ENCODE measurements at places on chromosomes 2 and 18.

- no peak for DNase-seq
Measured at GRCh38 chr2:210072493-210072892, 70.1 kb downstream of the RPE start.

DNA sequence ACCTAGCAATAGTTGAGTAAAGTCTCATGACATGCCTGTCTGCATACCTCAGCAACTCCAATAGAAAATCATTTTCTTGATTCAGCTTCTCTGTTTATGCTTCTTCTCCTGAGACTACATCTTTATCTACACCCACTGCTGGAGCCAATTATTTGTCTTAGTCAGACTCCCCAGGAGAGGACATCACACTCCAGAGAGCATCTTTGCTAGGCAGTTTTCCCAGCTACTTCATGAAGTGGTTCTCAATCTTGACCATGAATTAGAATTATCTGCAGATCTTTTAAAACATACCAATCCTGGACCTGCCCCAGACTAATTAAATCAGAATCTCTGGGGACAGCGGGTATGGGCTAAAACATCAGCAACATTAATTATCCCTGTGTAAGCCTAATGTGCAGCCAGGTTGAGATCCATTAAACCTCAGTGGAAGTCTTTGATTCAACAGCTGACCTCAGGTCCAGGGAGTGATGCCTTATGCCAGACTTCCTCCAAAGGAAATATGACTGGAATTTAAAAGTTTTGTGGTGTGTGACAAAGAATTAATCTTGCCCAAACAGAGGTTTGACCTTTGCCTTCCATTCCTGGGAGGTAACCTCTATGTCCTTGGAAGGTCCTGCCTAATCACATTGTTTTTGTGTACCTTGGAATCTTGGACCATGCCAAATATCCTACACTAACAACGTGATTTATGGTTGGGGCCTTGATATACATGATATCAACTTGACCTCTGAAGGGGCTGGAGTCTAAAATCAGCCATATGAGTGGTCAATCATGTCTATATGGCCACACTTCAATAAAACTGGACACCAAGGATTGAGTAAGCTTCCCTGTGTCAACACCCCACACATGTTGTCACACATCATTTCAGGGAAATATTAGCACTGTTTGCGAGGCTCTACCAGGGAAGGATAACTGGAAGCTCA is 99.3 kb upstream of the DNAJC10 start:
- DNase-seq = no peak

DNA sequence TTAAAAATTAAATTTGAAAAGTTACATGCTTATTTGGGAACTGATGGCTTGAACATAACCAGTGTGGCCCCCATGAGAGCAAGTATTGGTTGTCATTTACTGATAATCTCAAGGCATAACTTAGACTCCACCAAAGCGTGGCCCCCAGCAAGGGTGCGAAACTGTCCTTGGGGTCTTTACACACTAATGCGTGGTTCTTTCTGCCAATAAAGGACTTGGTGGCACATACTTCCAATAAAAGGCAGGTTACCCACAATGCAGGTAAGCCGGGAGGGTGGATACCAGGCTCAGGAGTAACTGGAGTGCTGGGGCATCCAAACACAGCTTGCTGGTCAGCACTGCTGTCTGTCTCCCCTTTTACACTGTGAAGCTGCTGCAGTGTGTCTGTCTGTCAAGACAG is 278.2 kb upstream of the NCKAP5 start:
- no peak for DNase-seq

DNA sequence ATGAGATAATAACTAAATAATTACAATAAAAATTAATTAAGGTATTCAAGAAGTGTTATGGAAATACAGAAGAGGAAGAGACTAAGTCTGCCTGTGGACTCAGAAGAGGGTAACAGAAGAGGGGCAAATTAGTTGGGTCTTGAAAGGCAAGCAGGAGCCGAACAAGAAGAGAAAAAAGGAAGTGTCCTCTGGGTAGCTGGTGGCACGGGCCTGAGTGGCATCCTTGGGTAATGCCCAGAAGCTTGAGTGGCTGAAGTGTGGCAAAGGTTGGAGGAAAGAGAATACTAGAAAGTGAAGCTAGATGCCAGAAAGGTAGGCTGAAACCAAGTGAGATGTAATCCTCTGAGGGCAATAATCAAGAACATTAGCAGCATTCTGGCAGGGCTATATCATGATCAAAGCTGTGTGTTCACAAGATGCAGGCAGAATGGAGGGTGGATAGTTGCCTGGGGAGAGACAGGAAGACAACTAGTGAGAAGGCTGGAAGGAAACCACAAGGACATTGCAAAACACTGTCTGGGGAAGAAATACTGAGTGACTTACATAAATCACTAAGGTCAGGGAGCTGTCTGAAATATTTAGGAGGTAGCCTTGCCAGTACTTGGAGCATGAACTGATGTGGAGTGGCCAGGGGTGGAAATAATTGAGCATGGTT is 16.2 kb downstream of the DOCK10 start:
- no peak for DNase-seq

DNA sequence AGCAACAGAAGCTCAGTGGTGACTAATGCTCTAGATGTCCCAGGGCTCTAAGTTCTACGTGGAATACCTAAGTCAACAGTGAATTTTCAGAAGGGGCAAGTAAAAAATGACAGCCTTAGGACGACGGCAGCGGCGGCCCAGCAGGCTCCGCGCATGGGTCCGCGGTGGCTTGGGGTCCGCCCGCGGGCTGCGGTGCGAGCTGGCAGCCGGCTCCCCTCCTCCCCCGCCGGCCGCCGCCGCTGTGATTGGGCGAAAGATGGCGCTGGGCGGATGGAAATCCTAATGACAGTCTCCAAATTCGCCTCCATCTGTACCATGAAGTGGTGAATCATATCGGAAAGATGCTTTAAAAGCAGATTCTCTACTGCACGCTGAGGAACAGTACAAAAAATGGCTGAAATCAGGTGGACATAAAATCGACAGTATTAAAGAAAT is 74.7 kb downstream of the HNRNPLL start:
- peak; percentile 52 for DNase-seq

GRCh38 chr2:199772035-199772976 is 78.7 kb downstream of the FTCDNL1 start:
- no peak for DNase-seq

DNA sequence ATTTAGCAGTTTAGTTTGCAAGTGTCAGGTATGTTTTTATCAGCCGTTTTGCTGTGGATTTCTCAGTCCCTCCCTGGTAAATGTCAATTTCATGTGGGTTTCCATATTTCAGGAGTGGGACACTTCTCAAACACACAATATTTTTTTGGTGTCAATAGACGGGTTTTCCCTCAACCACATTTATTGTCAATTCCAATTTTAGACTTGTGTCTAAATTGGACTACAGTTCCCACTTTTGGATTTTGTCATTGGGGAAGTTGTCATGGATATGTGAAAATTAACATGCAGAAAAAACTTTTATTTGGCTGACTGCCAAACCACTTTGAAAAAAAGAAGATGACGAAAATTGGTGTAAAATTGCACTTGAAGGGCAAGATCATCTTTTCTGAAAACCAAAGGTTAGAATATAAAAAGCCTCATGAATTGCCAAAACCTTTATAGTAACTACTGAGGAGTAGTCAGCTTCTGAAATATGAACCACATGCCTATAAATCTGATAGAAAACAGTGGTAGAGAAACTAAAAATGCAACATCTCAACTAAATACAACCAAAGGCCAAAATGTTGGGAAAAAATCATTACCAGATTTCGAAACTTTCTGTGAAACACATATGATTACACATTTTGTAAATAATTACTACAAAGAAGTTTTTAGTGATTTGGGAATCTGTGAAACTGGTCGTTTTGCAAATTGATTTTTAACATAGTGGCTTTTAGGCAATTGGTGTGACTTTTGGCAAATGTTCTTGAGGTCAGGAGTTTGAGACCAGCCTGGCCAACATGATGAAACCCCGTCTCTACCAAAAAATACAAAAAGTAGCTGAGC is 106.4 kb downstream of the BCL2L11 start:
- no peak for DNase-seq

- DNase-seq = no peak
Measured at GRCh38 chr18:31590570-31590969, 1.1 kb upstream of the TTR start.

GRCh38 chr2:26033818-26034636 is at the start of gene RAB10:
Gene RAB10, plus strand, starts transcription at chr2:26034084. Its CDS starts 525 bp downstream, at chr2:26034609.
- peak; percentile 91 for DNase-seq

GRCh38 chr18:11923450-11923849 is 15.3 kb upstream of the MPPE1 start:
- no peak for DNase-seq

DNA sequence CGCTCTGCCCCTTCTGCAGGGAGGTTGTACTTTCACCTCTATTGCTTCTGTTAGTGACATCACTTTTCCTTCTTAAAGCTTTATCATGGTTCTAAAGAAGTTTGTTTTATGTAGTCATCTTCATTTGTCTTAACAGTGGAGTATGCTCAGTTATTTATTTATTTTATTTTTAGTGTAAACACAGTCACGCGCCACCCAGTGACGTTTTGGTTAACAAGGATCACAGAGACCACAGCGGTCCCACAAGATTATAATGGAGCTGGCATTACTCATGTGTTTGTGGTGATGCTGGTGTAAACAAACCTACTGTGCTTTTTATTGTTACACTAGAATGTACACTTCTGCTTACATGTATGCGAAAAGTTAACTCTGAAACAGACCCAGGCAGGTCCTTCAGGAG is 89.9 kb downstream of the SOX11 start:
- DNase-seq = no peak

DNA sequence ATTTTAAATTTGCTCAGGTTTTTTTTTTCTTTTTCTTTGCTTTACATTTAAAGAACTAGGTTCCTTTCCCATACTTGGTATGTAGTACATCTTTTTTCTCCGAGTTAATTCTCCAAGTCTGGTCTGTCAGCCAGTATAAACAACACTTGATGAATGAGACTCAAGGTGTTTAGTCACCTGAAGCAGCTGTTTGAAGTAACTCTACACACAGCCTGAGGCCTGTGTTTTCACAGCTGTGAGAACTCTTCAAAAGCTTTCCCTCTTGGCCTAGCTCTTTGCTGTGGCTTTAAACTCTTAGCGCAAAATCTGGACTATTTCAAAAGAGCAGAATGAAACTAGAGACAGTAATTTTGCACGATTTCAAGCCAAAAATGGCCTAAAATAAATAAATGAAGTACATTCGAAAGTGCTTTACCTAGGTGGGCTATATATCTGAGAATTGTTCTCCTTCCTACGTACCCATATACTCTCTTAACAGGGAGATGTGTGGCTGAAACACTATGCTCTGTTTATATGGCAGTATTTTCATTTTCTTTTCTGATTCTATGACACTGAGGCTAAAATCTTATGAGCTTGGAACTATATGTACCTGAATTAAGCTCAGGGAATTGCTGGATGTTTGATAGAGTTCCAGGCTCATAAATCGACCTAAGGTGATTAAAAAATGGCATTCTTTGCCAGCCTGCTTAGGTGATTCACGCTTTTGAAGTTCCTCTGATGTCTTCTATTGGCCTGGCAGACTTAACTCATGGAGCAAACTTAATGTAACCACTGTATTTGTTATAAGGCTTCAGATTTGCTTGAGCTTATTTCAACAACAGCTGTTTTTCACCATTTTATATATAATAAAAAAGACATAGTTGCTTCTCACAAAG is 1044.1 kb upstream of the ZEB2 start:
- no peak for DNase-seq

GRCh38 chr2:119247844-119248271 is 24.2 kb downstream of the STEAP3 start:
- no peak for DNase-seq

- no peak for DNase-seq
Measured at GRCh38 chr18:79241755-79242154, 154.0 kb upstream of the NFATC1 start.

GRCh38 chr2:233075141-233075965 is 15.2 kb downstream of the INPP5D start:
- DNase-seq = no peak

DNA sequence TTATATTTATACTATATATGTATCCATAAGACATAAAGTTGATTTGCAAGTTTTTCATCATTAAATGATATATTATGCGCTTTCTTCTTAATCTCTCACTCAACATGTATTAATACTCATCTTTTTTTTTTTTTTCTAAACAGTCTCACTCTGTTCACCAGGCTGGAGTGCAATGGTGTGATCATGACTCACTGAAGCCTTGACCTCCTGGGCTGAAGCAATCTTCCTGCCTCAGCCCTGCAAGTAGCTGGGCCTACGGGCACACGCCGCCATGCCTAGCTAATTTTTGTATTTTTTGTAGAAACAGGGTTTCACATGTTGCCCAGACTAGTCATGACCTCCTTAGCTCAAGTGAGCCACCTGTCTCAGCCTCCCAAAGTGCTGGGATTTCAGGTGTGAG is 51.4 kb upstream of the MAP4K3 start:
- DNase-seq = no peak

- peak; percentile 6 for DNase-seq
Measured at GRCh38 chr18:60978338-60978737, 354.9 kb upstream of the CDH20 start.

GRCh38 chr2:55165626-55166025 is 66.5 kb downstream of the CLHC1 start:
- DNase-seq = peak; percentile 70

DNA sequence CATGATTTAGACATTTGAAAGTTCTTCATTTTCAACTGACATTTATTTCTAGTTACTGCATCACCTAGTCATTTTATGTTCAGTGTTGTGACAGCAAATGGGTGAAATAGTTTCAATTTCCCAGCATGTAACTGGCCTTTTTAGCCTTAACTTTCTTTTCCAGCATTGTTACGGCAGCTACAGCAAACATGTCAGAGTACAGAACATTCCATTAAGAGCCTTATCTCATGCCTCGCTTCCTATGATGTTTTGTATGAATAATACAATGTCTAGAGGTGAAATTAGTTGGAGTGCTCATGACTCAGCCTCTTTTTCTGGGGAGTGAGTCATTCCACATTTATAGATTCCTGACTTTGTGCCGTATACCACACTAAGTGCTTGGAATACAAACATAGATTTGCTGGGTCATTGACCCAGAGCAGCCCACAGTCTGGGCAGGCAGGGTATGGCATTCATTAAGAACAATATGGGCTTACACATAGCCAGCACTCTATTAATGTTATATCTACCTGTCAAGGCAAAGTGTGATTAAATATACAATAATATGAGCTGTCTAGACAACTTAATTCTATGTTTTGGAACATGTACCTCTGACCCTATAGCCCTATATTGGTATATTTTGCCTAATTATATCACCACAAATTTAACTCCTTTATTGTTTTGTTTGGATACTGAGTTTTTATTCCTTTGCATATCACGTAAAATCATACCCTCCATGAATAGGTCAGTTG is 72.2 kb downstream of the MAP2 start:
- DNase-seq = peak; percentile 16

Data from H54 (cell line).